IMR-90 (cell line): ENCODE measurements at places on chromosomes 1 and 21.
A peak's percentile ranks its signal among the peaks of the same experiment; 100 is the strongest.

GRCh38 chr1:1345384-1345783, 3.8 kb downstream of the DVL1 start:
- DNase-seq = no peak

DNA sequence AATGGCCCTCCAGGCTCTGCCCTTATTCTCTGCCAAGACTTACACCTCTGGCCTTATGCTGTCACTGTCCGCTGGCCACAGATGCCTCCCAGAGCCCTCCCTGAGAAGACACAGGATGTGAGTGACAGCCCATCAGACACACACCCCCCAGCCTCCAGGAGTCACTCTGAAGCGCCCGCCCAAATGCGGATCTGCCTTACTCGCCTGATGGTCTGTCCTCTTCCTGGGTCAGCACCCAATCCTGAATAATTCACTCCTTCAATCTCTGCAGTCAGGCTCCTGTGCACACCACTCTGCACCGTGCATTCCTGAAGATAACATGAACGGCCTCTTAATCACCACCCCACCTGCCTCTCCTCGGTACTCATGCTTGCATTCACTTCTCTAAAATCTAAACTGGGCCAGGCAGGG, 14.7 kb downstream of the CLSTN1 start:
- no peak for DNase-seq

DNA sequence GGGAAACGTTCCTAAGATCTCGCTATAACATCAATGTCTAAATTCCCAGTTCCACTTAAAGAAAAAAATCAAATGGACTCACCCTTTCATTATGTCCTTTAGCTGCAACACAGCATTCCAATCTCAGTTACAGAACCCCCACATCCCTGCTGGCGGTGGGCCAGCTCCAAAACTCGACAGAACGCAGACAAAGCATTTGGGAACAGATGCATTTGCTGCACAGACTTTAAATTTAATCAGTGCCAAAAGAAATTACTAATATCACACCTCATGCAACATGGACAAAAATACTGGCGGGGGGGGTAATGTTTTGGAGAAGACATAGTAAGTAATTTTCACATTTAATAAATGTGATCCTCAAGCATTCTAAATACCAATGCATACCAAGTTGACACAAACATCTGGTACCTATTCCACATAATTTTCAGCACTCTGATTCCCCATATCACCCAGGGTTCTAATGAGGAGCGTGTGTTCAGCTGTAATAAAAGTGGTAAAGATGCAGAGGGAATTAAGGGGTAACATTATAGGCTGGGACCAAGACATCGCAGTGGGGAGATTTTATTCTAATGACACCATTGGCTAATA, 79.7 kb downstream of the TGFBR3 start:
- no peak for DNase-seq

DNA sequence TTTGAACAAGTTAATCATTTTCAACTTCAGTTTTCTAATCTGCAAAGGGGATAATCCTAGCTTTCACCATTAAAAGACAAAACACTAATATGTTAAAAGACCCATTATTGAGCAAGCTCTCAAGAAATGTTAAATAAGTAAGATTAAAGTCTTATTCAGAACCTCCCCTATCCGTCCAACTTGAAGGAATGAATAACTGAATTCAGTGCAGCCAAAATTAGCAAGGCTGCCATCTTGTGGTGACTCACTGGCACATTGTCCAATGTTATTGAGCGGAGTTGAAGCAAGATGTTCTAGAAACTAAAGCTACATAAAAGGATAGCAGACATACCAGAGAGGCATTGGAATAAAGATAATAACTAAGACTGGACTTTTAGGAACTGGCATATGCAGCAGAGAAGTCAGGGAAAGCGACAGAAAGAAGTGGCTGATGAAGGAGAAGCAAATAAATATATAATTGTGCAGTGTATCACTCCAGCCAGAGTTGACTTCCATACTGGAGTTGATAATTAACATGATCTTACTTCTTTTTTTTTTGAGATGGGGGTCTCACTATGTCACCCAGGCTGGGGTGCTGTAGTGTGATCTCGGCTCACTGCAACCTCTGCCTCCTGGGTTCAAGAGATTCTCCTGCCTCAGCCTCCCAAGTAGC, 8.2 kb upstream of the CAP1 start:
- DNase-seq = peak; percentile 76

- no peak for DNase-seq
These were observed 135.2 kb downstream of the EIF4G3 start for GRCh38 chr1:21041541-21041940.

DNA sequence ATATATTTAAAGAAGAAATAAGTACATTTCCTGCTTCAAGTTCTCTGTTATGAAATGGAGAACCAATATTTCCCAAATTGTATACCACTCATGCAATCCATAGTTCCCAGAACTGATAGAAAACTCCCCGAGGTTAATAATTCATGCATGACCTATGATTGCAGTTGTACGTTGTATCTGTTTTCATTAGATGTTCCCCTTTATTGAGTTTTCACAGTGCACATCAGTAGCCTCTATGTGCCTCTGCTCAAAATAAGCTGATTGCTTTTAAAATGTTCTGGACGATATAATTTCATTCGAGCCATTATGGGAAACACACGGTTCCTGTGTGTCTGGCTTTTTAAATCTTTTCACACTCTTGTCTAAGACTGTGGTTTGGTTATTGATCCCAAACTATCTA, 253.1 kb upstream of the KIAA0040 start:
- DNase-seq = no peak

DNA sequence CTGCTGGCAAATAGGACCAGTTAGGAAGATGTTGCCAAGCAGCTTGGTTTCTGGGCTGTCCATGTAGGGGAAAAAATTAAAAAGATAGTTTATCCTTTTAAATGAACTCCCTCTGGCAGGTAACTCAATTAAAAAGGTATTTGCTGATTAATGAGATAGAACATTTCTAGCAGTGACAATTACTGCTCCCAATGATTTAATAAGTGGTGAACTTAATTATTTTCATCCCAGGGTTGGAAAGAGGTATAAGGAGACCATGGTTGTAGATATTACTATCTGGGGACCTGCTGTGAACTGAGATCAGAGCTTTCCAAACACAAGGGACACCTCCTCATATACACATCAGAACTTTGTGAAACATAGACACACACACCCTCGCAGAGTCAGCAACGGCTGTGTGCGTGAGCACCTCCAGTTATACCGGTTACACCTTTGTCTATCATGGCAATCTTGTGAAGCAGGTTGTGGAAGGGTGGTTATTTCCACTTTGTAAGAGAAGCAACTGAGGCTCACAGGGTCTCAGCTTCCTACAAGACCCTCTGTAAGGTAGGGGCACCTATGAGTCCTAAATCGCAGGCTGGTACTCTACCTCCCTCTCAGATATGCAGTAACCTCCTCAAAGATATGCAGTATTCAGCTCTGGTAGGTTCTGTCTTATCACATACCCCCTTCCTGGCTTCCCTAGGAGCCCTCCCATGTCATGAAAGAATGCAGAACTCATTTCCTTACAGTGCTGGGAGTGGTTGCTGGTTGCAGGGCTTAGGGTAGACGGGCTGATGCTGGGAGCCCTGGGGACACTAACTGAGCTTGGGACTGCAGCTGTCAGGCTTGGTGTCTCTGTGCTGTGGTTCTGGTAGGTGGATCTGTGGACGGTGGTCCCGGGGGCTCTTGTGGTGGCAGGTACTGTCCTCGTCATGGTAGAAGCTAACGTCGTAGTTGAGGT, 18.5 kb upstream of the MAGOH start:
- no peak for DNase-seq

DNA sequence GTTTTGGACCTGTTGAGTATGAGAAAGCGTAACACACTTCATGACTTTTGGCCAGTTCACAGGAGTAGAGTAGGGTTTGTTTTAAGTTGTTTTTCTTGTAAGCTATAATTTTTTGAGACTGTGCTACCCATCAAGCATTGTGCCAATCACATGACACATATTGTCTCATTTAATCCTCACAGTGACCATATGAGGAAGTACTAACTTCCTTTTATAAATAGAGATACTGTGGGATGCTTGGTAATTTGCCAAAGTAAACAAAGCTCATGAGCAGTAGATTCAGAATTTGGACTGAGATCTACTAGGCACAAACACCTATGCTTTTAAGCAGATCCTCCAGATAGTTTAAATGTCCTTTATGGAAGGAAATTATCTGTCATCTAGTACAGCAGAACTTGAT, 178.3 kb downstream of the CACNA1E start:
- no peak for DNase-seq

- DNase-seq = no peak
These were observed 28.5 kb downstream of the CR1L start for GRCh38 chr1:207673399-207673798.

DNA sequence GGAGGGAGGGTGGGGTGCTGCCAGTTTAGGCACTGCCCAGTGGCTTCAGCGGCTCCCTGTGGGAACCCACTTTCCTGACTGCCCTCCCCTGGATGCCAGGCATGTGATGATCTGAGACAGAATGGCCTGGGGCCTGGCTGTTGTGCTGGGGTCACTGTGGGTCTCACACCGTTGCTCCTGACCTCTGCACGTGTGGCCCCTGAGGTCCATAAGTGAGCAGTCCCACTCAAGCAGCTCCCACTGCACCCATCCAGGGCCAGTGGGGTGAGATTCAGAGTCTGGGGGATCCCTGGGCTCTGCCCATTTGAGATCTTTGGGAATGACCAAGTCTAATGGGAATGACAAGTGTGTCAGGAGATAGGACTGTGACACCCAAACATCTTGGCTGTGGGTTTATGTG, 18.0 kb downstream of the PODN start:
- no peak for DNase-seq

DNA sequence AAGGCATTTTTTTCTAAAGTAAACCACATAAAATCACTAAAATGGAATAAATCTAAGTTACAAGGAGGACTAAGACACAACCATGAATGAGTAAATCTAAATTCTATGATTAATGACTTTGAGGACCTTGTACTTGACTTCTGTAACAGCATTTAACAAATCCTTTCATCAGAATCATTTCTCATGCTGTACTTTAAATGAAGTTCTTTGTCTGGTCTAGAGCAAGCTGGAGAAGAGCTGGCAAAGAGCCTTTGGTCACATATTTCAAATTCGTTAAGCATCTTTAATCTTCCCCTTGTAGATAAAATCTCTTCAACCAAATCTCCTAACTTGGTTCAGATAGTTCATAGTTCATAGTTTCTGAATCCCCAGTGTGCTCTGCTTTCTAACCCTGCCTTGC, 405.4 kb downstream of the PTPRC start:
- DNase-seq = no peak

DNA sequence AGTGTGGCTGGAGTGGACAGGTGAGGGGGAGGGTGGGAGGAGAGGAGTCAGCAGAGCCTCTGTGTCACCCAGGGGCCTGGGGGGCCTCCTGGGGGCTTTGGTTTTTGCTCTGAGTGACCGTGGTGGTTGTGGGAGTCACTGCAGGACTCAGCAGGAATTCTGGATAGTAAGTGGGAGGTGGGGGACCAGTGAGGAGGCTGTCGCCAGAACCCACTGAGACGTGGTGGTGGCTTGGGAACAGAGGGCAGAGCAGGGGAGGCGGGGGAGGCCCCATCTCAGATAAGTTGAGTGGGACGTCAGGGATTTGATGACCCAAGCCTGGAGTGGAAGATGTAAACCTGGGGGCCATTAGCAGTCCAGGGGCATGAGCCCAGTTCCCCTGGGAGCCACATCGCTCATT, 123.2 kb upstream of the WNT4 start:
- DNase-seq = no peak

- no peak for DNase-seq
These were observed 13.1 kb downstream of the RNF220 start for GRCh38 chr1:44418022-44418673.

DNA sequence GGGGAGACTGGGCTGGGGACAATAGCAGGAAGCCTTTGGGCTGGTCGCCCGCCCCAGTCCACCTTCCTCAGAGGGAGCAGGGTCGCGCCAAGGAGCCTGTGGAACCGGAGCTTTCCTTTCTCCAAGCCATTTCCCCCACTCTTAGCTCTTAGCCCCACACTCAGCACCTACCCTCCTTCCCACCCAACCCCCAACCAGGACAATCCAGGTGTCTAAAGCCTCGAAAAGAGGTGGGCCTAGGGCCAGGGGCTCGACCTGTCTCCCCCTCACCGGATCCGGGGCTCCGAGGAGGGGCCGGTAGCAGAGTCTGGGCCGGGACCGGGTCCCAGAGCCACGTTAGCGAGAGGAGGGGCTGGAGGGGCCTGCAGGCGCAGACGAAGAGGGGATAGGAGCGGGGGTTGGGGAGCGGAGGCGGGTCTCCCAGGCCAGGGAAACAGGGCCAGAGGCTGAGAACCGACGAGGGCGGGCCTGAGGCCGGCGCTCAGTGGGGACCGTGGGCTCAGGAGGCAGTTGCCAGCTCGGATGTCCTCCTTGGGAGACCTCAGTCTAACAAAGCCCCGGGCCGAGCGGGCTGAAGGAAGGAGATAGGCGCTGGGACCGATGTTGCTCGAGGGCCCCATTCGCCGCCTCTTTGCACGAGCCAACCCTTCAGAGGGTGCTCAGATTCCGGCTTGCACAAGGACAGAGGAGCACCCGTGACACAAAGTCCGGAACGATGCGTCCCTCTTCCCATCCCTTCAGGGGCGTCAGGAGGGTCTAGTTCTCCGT, 943 bp downstream of the SEMA6C start:
- no peak for DNase-seq

DNA sequence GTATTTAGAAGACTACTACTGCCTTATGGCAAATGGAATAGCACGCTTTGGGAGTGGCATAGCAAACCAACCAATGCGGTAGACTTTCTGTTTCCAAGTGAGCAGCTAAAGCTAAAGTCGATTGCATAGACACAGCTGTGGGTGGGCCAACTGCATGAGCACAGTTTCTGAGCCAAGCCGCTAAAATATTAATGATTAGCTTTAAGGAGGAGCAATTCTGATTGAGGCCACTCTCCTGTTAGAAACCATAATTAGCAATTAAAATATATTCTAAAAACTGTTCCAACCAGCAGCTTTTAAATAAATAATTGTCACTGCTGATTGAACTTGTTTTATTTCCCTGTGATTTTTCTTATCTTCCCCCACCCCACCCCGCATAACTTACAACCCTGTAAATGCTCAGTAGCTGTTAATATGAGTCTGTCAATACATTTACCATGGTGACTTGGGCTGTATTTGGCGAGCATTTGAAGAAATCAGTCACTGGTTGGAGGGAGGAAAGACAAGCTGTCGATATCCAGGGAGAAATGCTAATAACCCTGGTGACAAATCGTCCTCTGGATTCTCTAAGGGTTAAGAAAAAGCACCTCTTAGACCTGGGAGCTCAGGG, 32.2 kb downstream of the RNF220 start:
- DNase-seq = no peak

DNA sequence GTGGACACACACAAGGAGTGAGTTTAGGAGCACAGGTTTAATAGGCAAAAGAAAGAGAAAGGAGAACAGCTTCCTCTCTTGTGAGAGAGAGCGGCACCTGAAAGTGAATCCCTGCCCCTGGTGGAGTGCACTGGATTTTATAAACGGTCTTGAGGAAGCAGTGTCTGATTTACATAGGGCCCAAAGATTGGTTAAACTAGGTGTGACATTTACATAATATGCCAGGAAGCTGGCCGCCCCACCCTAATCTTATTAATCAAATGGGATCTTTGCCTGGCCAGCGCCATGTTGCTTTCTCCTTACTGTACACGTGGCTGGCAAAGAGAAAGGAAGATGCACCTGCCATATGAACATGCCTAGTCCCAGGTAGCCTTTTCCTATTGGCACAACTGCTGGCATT, 38.7 kb downstream of the CFH start:
- no peak for DNase-seq

- DNase-seq = no peak
These were observed 10.8 kb downstream of the CRABP2 start for GRCh38 chr1:156694690-156694962.

GRCh38 chr1:182630586-182630985, 26.4 kb upstream of the RGS16 start:
- DNase-seq = no peak
